ENCODE measurements at places on chromosomes 11 and 22.

- DNase-seq = no peak
These were observed 114.4 kb downstream of the PTPRJ start for GRCh38 chr11:48094643-48095339.

DNA sequence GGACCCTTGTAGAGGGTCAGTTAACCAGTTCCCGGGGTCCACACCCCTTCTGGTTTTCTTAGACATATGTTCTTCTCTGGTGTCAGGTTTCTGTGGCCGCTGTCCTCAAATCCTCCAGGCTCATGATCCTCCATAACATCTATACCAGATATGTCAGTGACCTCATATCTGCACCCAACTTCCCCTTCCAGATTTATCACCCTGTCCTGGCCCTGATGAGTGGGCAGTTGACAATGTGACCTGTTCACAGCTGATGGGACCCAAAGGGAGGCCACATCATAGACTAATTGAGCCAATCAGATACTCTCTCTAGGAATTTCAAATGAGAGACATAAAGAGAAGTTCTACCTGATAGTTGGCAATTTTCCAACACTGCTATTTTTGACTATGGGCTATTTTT is 5.1 kb downstream of the DKK3 start:
- DNase-seq = no peak

GRCh38 chr22:50482107-50483074 is 1.0 kb downstream of the ADM2 start:
- DNase-seq = no peak

DNA sequence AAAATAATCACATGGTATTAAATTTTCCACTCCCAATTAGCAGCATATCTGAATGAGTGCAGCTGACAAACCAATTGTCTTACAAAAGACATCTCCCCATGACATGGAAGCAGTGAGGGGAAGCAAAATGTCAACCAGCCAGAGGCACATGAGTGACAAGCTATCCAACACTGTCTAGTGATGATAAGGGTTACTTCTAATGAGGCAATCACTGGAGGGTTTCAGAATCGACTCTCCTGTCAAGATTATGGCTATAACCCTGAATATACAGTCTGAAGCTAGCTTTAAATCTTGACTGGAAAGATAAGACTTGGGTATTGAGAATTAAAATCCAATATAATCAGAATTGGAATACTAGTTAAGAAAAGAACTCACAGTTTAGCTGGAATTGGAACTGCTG is 50.3 kb downstream of the AMBRA1 start:
- no peak for DNase-seq

DNA sequence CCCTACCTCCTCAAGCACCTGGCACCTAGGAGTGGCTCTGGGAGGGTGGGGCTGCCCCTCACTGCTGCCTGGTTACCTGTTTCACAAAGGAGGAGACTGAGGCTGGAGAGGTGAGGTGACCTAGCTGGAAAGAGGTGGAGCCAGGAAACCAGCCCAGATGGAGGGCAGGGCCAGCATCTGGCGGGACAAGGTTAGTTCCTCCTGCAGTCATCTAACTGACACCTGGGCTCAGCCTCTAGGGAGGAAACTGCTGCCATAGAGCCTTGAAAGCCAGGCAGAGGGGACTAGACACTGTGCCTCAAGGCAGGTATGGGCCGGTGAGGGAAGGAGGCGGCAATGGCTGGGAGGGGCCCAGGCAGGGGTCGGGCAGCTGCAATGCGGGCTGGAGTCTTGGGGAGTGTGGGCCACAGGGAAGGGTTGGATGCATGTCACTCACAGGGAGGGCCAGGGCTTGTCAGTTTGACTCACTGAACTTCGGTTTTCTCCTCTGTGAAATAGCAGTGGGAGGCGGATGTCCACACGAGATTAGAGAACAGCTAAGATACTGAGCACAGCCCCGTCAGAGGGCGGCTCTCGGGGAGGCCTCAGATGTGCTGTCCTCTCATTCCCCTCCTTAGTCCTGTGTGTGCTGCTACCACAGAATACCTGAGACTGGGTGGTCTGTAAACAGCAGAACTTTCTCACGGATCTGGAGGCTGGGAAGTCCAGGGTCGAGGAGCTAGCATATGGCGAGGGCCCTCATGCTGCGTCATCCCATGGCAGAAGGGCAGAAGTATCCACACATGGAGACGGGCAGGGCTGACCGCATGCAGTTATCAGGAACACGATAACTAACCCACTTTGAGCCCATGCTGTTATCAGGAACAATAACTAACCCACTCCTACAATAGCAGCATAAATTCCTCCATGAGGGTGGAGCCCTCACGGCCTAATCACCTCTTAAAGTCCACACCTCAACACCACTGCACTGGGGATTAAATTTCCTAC is 16.1 kb downstream of the MGAT3 start:
- no peak for DNase-seq

GRCh38 chr22:33920197-33920540 is at the start of gene LARGE1:
Gene LARGE1 (minus strand): TSS chr22:33920476.
- DNase-seq = no peak

- DNase-seq = no peak
These were observed 3.8 kb upstream of the SHISAL1 start for GRCh38 chr22:44316393-44317122.

DNA sequence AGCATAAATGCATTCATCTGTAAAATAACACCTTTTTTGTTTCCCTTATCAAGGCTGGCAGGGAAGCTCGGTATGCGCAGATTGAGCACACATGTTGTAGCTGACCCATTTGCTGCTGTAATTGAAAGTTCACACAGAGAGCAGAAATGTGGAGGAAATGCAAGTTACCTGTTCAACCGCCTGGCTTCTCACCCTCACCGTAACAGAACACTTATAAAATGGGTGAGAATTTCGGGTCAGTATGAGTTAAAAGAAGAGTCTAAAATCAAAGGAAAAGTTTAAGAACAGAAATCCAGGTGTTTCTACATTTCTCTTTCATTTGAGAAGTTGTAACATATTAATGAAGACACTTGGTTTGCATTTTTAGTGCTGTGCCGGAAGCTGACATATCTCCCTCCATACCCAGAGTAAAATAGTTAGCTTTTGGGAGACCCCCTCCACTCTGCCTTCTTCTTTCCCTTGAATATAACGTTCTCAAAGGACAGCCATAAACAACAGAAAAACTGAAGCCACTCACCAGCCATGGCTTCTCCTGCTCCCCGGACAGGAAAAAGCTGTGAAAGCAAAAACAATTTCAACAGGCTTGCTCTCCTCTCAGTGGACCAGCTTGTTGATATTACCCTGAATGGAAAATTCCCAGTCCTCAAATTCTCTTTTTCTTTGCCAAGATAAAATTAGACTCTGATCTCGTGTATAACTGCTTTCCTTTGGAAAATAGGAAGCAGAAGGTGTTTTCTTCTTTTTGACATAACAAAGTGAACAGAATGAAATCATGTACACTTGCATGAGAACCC is at the start of gene CASP12:
TSS of gene CASP12 (minus strand) at position 570 of the 794 bp plus-strand sequence.
- DNase-seq = no peak

- no peak for DNase-seq
These were observed 529 bp downstream of the GRAMD4 start for GRCh38 chr22:46620588-46621242.

GRCh38 chr11:2390725-2391151 is 9.8 kb upstream of the TSSC4 start:
- DNase-seq = no peak

GRCh38 chr11:126217491-126217890 is 5.9 kb downstream of the FAM118B start:
- no peak for DNase-seq

DNA sequence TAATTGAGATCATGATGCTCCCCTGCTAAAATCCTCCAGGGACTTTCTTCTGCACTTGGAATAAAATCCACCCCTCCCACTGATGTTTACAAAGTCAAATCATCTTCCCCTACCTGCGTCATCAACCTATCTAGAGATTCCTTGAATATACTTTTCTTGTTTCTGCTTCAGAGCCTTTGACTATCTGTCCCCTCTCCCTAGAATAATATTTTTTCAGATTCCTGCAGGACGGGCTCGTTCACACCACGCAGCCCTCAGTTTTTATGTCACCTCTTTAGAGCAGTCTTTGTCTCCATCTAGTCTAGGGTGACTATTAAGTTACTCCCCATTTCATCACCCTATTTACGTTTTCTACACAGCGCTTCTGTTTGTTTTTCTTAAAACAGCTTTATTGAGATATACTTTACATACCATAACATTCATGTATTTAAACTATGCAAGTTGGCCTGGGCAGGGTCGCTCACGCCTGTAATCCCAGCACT is 94.8 kb upstream of the SESN3 start:
- no peak for DNase-seq

GRCh38 chr22:43188829-43189545 is 2.1 kb upstream of the TTLL12 start:
- DNase-seq = no peak

- no peak for DNase-seq
These were observed 63.0 kb upstream of the ALX4 start for GRCh38 chr11:44372989-44373388.

DNA sequence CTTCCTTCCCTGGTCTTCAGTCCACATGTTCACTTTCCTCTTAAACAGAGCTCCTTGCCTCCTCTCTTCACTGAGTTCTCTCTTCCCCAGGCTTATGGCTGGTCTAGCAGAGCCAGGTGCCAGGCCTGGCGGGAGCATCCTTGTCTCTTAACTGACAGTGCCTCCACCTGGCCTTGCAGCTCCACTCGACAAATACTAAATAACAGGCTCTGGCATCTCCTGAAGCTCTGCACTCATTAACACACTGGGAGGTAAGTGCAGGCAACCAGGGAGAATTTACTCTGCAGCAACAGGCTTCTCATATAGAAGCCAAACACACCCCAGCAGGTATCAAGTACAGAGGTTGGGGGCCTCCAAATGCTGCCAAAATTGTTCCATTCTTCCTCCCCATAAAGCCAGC is 438.1 kb downstream of the SOX6 start:
- DNase-seq = no peak

DNA sequence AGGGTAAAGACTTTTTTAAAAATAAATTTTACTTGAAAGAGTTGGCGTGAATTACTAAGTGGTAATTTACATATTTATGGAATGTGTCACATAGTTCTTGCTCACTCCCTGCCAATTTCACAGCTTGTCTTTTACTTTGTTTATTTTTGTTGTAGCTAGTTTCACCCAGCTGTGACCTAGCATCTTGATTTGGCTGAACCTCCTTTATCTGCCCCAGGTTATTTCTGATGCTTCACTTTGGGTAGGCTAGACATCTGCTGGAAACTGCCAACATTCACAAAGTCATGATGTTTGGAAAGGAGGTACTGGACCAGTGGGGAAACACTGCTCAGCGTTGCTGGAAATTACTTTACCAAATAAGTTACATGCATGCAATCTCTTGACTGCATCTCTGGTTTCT is 1676.0 kb upstream of the RAG2 start:
- DNase-seq = no peak

DNA sequence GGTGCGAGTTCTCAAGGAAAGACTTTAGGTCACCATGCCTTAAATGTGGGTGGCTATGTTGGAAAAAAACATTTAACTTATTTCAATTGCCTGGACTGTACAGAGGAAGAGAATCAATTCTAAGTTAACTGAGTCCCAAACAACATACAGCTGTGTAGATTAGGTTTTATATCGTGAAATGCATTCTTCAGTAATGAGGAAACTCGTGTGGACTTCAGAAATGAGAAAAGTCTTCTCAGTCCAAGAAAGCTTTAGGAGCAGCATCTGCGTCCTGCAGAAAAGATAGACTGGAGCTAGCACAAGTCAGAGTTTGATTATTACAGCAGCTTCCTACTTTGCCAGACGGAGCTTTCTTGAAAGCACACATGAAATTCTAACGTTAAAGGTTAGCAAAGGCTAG is 673.0 kb downstream of the OPCML start:
- no peak for DNase-seq

DNA sequence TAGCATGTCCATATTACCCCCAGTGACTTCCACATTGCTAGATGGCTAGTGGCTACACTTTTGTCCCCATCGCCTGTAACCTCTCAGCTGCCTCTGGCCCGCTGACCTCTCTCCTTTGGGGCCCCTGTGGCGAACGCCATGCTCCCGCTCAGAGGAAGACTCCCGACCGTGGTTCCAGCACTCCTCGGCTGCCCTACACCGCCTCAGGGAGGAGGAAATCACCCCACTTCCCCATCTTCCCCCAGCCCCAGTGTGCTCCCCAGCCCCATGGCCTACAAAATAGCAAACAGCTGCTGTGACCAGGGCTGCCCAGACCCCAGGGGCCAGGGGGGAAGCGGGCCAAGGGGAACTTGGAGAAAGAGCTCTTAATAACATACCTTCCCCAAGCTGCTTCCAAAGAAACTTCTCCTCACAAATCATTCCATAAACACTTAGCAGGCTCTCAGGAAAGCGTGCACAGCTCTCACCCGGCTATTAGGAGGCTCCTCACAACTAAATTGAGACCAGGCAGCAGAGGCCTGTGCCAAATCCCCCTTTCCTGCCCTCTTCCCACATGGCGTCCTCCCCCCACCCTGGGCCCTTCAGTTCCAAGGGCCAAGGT is 63.5 kb upstream of the WNT11 start:
- DNase-seq = no peak

- no peak for DNase-seq
These were observed 23.9 kb upstream of the TTLL12 start for GRCh38 chr22:43210631-43211515.

DNA sequence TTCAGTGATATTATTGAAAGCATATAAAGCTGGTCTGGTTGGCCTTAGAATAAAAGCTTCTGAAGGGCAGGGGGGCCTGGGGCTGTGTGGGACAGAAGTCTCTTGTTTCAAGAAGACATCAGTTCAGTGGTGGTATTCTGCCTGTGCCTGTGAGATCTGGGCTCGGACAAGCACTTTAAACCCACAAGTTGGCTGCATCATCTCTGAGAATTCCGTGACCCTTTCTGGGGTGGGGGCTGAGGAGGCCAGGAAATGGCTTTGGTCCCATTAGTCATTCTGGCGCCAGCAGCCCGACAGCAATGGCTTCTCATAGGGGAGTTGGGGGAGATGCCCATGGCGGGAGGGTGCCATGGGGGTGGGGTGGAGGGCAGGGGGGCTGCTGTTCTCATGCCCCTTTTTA is 104.1 kb downstream of the PKNOX2 start:
- no peak for DNase-seq

GRCh38 chr22:25452116-25452700 is 112.3 kb upstream of the GRK3 start:
- no peak for DNase-seq

- no peak for DNase-seq
These were observed 5.3 kb downstream of the PPM1F start for GRCh38 chr22:21947040-21948014.

GRCh38 chr11:33344611-33345010 is 87.4 kb downstream of the HIPK3 start:
- DNase-seq = no peak

DNA sequence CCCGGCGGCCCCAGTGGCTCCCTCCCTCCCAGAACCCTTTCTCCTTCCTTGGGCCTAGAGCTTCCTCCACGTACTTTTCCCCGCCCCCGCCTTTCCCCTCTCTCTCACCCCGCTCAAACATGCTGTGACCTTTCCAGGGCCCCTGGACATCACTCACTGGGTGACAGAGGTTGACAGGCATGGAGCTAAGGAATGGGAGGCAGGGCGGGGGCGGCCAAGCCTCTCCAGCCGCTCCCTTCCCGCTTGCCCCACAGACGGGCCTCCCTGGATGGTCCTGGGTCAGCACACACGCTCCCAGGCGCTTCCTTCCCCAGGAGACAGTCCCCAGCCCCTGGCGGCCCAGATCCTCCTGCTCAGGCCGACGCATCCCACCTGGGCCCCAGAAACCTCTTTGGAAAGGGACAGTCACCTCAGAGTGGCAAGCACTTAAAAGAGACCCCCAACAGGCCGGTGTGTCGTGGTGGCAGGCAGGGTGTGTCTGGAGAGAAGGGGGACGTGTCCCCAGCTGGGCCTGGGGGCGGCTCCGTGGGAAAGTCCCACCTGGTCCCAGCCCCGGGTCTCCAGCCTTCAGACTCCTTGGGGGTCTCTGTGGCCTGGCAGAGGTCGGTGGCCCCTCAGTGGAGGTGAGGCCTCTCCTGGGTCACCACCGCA is 8.8 kb downstream of the H19 start:
- no peak for DNase-seq

- no peak for DNase-seq
These were observed 261.7 kb downstream of the TENM4 start for GRCh38 chr11:79179087-79179486.
